ENCODE measurements at places on chromosomes 5 and 9.

GRCh38 chr5:27129926-27130325 is 91.5 kb upstream of the CDH9 start:
- no peak for DNase-seq

DNA sequence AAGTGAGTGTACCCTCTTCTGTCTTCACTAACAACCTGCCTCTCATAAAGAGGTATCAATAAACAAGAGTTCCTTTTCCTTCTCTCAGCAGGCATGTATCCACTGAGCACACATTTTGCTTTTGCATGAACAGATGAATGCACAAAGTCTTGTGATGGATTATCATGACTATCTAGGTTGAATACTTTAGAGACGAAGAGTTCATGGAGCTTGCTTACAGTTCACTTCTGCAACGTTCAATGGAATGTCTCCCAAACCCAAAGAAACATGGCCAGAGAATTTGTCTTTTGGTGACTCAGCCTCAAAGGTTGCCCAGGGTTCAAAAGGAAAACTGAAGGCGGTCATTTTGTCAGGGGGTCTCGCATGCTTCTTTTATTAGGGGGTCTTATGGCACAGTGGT is 55.4 kb downstream of the BRINP1 start:
- DNase-seq = no peak

- no peak for DNase-seq
Measured at GRCh38 chr5:94614156-94614805, 4.1 kb downstream of the KIAA0825 start.

DNA sequence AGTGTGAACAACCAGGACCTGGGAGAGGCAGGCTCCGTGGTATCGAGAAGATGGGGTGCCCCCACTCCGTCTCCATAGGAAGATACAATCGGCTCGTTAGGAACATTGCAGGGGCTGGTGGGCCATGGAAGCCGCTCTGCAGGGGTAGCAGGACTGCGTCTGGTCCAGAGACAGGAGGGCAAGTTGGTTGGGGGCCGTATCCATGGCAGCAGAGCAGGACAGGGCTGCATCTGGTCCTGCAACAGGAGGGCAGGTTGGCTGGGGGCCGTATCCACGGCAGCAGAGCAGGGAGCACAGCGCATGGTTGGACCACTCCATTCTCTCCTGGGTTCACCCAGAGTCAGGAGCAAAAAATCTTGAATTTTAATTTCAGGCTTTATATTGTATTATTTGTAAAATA is 98.2 kb downstream of the ANKRD33B start:
- no peak for DNase-seq

GRCh38 chr5:155759984-155760383 is 567.0 kb upstream of the SGCD start:
- DNase-seq = no peak

- no peak for DNase-seq
Measured at GRCh38 chr5:5932824-5933223, 445.5 kb downstream of the MED10 start.

DNA sequence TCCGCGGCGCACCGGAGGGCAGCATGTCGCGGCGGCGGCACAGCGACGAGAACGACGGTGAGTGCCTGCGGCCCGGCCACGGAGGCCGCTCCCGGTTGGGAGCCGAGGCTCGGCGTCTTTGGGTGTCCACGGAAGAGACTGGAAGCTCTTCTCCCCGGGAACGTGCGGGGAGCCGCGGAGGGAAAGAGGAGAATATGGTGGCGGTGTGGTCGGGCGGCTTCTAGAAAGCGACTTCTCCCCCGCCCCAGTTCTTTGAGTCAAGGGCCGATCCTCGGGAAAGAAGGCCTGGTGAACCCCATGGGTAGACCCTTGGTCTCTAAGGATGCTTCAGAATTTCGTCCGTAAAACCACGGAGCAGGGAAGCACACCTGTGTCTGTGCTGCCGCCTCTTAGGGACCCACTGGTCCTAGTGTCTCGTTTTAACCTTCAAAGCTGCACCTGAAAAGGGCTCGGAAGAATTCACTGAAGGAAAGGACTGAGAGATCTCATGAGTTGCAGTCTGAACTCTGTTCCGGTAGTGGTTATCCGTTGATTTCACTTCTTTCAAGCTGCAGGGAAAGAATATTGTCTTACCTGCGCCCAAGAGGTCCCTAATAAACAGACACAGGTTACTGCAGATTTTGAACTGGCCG is 354 bp downstream of the NCBP1 start:
- DNase-seq = no peak

GRCh38 chr9:135888766-135889394 is 18.5 kb downstream of the CAMSAP1 start:
- no peak for DNase-seq

- no peak for DNase-seq
Measured at GRCh38 chr5:142330444-142330843, 5.6 kb upstream of the SPRY4 start.

GRCh38 chr5:152529440-152529839 is 124.4 kb upstream of the NMUR2 start:
- DNase-seq = no peak

GRCh38 chr5:6937677-6938076 is 224.4 kb downstream of the TENT4A start:
- DNase-seq = no peak

DNA sequence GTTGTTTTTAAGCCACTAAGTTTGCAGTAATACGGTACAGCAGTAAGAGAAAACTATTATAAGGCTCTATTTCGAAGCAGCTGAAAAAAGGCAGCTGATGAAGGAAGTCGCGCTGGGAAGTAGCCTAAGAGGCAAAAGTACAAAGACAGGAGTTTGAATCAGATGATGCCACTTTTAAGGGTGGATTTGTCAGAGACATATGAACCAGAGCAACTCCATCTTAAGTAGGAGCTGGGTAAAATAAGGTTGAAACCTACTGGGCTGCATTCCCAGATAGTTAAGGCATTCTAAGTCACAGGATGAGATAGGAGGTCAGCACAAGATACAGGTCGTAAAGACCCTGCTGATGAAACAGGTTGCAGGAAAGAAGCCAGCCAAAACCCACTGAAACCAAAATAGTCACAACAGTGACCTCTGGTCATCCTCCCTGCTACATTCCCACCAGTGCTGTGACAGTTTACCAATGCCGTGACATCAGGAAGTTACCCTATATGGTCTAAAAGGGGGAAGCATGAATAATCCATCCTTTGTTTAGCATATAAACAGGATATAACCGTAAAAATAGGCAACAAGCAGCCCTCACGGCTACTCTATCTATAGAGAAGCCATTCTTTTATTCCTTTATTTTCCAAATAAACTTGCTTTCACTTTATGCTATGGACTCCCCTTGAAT is 91.8 kb upstream of the PRSS3 start:
- no peak for DNase-seq

DNA sequence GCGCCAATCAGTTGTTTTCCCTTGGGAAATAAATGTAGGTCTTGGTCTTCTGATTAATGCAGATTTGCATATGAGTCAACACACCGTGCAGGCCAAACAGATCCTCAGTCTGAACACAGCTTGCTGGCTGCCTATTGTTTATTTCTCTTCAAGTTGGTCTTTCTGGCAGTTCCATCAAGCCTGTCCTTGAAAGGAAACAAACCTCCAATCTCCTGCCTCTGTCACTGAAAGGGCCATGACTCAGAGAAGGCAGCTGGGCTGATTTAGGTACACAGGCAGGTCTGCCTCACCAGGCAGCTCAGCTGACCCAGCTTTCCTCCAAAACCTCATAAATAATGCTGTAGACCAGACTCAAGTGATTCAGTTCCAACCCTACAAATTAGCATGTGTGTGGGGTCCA is 175.9 kb downstream of the MAN2A1 start:
- no peak for DNase-seq

DNA sequence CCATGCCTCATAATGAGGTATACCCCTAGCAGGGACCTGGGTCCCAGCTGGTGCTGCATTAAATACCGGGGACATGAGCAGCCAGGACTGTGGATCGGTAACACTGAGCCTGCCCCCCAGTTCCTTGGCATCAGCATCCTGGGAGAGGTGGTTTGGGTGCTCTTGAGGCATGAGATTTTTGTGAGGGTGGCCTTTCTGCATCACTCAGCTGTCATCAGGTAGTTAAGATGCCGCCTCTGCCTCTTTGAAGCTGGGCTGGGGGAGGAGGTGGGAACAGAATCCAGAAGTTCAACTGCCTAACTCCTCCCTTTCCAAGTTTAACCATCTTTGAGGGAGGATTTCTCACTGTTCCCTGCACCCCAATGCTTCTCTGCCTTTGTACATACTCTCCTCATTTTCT is 112.7 kb downstream of the PDZD2 start:
- no peak for DNase-seq

DNA sequence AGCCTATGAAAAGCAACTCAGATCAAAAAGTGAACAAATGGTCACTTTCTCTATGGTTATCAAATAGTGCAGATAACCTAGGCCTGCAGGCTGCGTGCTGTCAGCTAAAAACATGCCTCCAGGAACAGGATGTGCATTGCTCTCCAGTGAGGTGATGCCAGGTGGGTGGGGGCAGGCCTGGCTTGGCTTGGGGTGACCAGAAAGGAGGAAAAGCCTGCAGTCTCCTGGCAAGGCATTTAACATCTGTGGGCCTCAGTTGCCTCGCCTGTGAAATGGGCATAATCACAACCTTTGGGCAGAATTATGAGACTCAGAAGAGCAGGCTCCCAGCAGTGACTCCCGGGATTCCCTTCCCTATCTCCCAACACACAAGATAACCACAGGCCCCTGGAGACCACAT is 135.9 kb downstream of the COL23A1 start:
- DNase-seq = no peak

DNA sequence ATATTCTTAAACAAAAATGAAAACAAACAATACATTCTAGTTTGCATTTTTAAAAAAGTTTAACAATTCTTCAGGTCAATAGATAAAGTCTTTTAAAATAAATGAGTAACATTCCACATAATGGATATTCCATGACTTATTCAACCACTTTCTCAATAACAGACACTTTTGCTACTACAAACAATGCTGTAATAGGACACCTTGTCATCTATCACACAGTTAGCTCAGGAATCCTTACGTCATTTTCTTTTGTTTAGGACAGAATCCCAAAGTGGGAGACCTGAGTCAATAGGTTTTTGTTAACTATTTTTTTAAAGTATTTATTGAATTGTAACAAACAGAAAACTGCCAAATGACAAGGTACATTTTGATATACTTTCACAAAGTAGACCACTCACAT is 72.5 kb downstream of the CEP120 start:
- no peak for DNase-seq

DNA sequence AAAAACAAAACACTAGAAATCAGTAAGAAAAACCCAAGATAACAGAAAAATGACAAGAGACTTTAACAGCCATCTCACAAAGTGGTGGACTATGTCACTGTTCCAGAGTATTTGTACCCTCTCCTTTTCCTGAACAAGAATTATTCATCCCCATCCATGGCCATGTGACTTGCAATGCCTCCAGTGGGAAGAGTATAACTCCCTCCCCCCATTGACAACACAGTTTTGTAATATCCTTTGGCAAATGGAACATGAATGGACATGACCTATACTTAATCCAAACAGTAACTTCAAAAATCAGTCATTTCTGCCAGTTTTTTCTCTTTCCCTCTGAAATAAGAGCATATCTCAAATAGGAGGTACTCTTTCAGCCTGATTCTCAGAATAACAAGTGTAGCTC is 33.9 kb downstream of the PTBP3 start:
- no peak for DNase-seq

GRCh38 chr9:134485653-134486052 is 155.9 kb upstream of the COL5A1 start:
- DNase-seq = no peak

DNA sequence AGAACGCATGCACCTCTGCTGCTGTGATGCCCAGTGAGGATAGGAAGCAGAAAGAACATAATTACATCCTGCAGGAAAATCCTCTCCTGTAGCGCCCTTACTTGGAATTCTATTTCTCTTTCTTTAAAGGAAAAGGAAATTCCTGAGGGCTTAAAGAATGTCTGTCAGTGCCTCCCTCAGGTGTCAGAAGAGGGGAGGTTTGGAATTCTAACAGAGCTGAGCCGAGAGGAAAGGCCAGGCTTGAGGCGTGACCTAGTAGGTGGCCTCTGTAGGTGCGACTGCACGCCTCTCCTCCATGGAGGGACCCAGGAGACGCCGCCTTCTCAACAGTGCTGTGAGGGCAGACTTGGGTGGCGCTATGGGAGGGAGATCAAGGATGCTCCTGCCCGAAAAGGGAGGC is 55.9 kb upstream of the ERCC6L2 start:
- DNase-seq = no peak

DNA sequence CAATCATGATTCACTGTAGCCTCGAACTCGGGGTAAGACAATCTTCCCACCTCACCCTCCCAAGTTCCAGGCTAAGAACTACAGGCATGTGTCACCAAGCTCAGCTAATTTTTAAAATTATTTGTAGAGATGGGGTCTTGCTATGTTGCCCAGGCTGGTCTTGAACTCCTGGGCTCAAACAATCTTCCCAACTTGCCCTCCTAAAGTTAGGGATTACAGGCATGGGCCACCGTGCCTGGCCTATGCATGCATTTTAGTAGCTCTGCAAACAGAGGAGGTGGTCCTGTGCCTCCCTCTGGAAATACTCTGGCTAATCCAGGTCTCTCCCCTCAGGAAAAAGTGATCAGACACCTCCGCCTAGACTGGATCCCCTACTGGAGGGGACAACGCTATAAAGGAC is 21.5 kb upstream of the TRIM14 start:
- no peak for DNase-seq

DNA sequence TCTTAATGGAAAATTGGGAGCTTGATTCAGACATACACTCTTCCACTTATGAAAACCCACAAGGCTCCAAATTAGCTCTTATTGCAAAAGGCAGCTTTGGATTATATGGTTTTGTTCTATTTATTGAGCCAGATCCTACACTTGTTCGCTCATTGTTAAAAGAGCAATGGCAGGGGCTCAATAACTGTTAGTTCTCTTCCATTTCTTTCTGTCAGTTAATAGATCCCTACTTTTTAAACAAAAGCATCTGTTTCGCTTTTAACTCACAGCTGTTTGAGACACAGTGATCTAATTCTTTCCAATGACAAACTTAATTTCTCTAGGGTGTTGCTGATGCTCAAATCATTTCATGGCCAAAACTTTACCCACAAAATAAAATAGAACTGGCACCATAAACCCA is 11.7 kb downstream of the C5 start:
- DNase-seq = no peak

GRCh38 chr9:136802321-136802720 is 5.4 kb upstream of the RABL6 start:
- DNase-seq = no peak

- no peak for DNase-seq
Measured at GRCh38 chr5:17895288-17896033, 261.2 kb downstream of the TAF11L14 start.

DNA sequence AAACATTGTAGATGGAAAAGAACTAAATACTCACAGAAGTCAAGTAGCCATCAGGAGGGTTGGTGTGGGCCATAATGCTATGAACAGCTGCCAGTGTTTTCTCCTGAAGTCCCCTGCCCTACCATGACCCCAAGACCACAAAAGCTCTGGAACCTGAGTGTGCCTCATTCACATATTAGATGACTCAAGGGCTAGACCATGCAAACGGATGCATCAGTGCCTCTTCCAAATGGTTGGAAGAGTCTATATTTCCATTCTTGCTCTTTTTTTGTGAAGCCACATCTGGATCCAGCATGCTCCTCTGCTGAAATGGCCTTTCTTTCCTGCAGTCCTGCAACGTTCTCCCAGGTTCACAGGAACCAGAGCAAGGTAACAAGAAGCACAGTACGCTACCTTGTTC is 136.6 kb upstream of the EPB41L4A start:
- no peak for DNase-seq
